ENCODE measurements at places on chromosomes 1 and 21.

GRCh38 chr21:39855595-39855994 lies 11.6 kb upstream of the PCP4 start:
- no peak for DNase-seq

- no peak for DNase-seq
Measured at GRCh38 chr1:22636353-22636752, at the start of gene C1QA. Gene C1QA, plus strand, starts transcription at chr1:22636628. Its CDS starts 989 bp downstream, at chr1:22637617.

DNA sequence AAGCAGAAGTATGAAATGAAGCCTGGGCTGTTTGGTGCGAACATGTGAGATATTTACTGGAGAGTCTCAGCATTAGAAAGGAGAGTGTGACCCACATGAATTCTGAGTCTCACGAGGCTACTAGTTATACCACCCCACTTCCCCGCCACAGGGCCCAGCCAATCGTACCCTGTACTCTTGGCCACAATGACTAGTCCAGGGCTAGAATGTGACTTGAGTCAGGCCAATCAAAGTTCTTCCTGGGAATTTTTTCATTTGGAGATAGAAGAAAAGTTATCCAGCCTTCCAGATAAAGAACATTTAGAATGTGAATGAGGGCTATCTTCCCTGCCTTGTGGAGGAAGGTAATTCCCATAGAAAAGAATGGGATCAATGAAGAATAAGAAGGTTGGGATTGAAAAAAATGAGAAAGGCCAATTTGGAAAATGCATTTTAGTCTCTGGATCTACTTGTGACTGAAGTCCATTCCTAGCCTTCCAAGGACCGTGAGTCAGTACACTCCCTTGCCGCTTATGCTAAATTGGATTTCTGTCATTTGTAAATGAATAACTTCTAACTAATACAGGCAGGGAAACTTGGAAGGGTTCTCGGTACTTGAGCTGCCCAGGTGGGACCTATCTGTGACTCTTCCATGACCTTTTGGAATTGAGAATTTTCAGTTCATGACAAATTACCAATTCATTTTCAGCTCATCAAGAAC lies 12.3 kb upstream of the RIMKLA start:
- no peak for DNase-seq

DNA sequence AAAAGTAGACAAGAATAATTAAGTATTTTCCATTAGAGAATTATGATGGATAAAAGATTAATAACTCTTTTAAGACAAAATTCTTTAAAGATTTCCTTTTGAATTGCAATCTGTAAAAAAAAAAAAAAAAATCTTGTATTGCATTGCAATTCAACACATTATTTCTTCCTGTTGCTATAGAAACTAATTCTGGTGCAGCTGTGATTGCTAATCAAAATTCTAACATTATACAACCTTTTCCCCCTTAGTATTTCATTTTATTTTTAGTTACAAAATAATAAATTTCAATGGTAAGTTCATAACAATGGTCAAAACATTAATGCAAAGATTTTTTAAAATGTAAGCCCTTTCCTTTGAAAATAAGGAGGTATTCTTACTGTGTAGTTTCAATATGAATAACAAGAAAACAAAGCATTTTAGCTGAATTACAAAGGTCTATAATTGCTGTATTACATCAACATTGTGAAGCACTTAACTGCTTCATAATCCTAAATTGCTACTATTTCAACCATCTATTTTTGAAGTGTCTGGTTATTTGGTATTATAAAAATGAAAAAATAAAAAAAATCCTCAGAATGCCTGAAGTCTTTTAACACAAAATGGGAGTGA lies 135.0 kb downstream of the SYT14 start:
- DNase-seq, result no peak

DNA sequence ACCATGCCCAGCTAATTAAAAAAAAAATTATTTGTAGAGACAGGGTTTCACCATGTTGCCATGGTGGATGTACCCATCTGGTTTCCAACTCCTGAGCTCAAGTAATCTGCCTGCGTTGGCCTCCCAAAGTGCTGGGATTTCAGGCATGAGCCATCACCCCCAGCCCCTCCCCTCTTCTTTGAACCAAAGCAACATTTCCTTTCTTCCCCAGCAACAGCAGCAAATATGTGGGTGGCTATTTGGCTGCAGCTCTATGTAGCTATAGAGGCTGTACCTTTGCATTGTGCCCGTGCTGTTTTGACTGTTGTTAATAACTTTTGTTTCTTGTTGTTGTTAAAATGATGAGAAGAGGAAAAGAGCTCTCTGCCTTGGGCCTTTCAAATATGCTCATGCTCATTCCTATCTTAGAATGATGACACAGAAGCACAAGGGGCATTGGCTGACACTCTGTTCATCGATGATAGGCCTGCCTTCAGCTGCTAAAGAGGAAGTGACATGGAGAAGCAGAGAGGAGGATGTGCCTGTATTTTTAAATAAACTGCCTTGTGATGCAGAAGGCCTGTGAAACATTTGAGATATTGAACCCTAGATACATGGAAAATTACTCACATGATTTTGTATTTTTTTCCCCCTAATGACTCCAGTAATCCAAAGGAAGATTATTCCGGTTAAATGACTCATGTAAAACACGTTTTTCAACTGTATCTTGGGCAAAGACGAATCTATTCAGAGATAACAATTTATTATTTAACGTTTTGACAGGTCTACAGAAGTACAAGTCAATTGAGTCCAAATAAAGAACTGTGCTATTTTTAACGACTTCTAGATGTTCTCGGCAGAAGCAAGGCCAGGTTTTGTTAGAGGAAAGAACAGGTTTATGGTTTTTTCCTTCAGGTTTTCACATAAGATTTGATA lies 20.5 kb upstream of the XPR1 start:
- DNase-seq, result no peak

DNA sequence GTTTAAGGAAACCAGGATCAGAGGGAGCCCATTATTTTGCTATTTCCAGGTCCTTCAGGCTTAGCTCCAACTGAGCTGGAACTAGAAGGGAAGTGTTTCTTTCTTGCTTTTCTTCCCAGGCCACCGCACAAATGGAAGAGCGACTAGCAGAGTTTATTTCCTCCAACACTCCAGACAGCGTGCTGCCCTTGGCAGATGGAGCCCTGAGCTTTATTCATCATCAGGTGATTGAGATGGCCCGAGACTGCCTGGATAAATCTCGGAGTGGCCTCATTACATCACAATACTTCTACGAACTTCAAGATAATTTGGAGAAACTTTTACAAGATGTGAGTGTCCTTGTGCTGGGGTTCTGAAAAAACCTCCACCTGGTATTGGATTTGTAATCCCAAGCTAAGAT lies 121.8 kb downstream of the PIK3R3 start:
- DNase-seq, result no peak

Data from GM04504 (cell line).